Left renal cortex interstitium (tissue), 4 donors: ENCODE measurements at places on chromosomes 13 and 19. TPM values are rescaled to one million over a fixed set of nuclear protein-coding genes. Genes with fewer than 3 reads are reported as not detected.

POU2F2 gene
- polyA plus RNA-seq, result 0.92 TPM

ZNF99 gene
- 1.5 TPM for polyA plus RNA-seq

LILRB3 gene
- polyA plus RNA-seq, result 1.5 TPM

TM9SF2 gene
- polyA plus RNA-seq, result 204 TPM

VAV1 gene
- polyA plus RNA-seq, result 2.3 TPM

CLDND2 gene
- polyA plus RNA-seq, result 2.6 TPM

PNMA8B gene
- polyA plus RNA-seq, result 3.9 TPM

LRG1 gene
- polyA plus RNA-seq, result 0.68 TPM

ZNF578 gene
- polyA plus RNA-seq, result 5.9 TPM

GPR4 gene
- 4.0 TPM for polyA plus RNA-seq

RASAL3 gene
- 0.79 TPM for polyA plus RNA-seq

SBSN gene
- polyA plus RNA-seq, result 0.21 TPM

RNF6 gene
- polyA plus RNA-seq, result 34.7 TPM

CGB8 gene
- not detected for polyA plus RNA-seq

ESD gene
- polyA plus RNA-seq, result 212 TPM

GAS6 gene
- polyA plus RNA-seq, result 38.4 TPM

TMIGD2 gene
- polyA plus RNA-seq, result 0.51 TPM

RFPL4AL1 gene
- polyA plus RNA-seq, result not detected

RNF113B gene
- not detected for polyA plus RNA-seq

PGPEP1 gene
- 26.9 TPM for polyA plus RNA-seq

MEGF8 gene
- 39.4 TPM for polyA plus RNA-seq

ANGPTL4 gene
- 1.9 TPM for polyA plus RNA-seq

LILRA1 gene
- polyA plus RNA-seq, result 0.48 TPM

ADAMTS10 gene
- 55.5 TPM for polyA plus RNA-seq

CEACAM7 gene
- polyA plus RNA-seq, result not detected

DBP gene
- 15.7 TPM for polyA plus RNA-seq

ZNF714 gene
- 19.8 TPM for polyA plus RNA-seq

PLK5 gene
- polyA plus RNA-seq, result 0.44 TPM

B3GNT8 gene
- 5.9 TPM for polyA plus RNA-seq

ZNF471 gene
- polyA plus RNA-seq, result 13.2 TPM

NFIC gene
- polyA plus RNA-seq, result 37.9 TPM

DLEU7 gene
- 1.3 TPM for polyA plus RNA-seq

CAPS gene
- 36.5 TPM for polyA plus RNA-seq

CEACAM4 gene
- not detected for polyA plus RNA-seq

PEX11G gene
- 7.8 TPM for polyA plus RNA-seq

ZNF682 gene
- 14.5 TPM for polyA plus RNA-seq

NBEA gene
- 18.0 TPM for polyA plus RNA-seq

TRPM4 gene
- 22.1 TPM for polyA plus RNA-seq

TRPC4 gene
- polyA plus RNA-seq, result 4.3 TPM

SLC25A41 gene
- polyA plus RNA-seq, result 1.5 TPM

CYP2A7 gene
- polyA plus RNA-seq, result 0.38 TPM

CCDC70 gene
- not detected for polyA plus RNA-seq

C1QTNF9 gene
- 0.44 TPM for polyA plus RNA-seq

KRTDAP gene
- 0.49 TPM for polyA plus RNA-seq

SHISA7 gene
- 0.16 TPM for polyA plus RNA-seq

CIC gene
- 59.2 TPM for polyA plus RNA-seq

ZNF223 gene
- 13.3 TPM for polyA plus RNA-seq

TTYH1 gene
- 14.1 TPM for polyA plus RNA-seq

INTS6 gene
- 37.5 TPM for polyA plus RNA-seq

ZNF793 gene
- polyA plus RNA-seq, result 36.6 TPM

SERPINE3 gene
- 0.10 TPM for polyA plus RNA-seq

OSCAR gene
- 0.37 TPM for polyA plus RNA-seq

ZNF763 gene
- polyA plus RNA-seq, result 8.9 TPM

CGB5 gene
- polyA plus RNA-seq, result not detected
